ENCODE measurements at places on chromosomes 2 and 18.
A peak's percentile ranks its signal among the peaks of the same experiment; 100 is the strongest.

- DNase-seq: no peak
Measured at GRCh38 chr2:232420463-232421188, 14.0 kb downstream of the ALPG start.

GRCh38 chr2:219637842-219638185 is 10.4 kb downstream of the SLC4A3 start:
- no peak for DNase-seq

DNA sequence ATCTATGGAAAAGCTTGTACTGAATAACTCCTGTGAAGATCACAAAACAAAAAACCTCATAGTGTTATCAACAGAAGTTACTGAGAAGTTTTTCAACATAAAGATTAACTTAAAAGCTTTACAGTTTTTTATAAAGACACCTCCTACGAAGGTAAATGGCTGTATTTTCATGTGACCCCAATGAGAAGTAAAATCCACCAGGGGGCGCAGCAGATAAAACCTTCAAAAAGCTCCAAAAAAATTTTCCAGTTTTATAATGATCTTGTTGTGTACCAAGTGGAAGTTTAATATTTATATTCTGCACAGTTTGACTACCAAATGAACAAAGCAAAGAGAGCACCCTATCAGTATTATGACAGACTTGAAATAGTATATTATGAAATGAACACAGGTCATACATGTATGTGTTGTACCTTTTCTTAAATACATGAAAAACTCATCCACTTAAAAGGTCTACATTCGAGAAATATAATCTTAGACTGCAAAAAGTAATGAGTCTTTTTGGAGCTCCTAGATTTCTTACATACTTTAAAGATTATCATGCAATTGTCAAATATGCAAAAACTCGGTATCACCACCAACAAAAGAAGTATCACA is 38.5 kb downstream of the PNO1 start:
- peak; percentile 41 for DNase-seq

DNA sequence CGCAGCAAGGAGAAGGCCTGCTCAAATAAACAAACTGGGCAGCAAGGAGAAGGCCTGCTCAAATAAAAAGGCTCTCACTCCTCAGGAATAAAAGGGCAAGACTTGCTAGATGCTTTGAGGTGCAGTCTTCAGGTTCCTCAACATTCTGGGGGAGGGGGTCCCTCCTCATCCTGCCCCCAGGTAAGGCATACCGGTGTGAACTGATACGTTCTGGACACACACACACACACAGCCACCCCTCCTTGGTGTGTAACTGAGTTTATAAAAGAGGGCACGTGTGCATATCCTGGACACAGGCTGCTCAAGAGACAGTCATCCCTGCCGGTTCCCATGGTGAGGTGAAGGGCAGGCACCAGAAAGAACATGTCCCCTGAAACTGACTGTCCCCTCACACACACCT is 4.5 kb downstream of the TEX261 start:
- DNase-seq: no peak

- no peak for DNase-seq
Measured at GRCh38 chr18:57915248-57915647, 112.1 kb upstream of the ATP8B1 start.

GRCh38 chr2:63699549-63699839 is 110.7 kb downstream of the MDH1 start:
- no peak for DNase-seq

DNA sequence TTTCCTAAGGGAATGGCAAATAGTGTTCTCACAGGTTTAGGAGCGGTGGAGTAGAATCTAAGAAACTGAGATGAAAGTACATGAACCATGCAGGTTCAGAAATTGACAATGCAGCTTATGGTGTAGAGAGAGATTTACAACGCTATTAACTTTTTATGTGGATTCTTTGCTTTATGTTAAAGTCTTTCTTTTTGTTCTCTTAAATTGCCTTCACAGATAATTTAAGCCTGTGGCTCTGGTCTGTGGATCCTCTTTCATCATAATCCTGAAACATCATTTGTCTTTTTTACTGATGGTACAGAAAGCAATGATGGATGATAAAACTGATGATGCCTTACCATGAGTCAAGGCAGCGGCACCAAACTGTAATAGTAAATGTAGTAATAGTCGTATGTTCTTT is 30.3 kb downstream of the SOCS6 start:
- no peak for DNase-seq

- DNase-seq: peak; percentile 33
Measured at GRCh38 chr2:5673145-5674025, 18.8 kb upstream of the SOX11 start.

- DNase-seq: peak; percentile 61
Measured at GRCh38 chr18:61893309-61893970, 633 bp upstream of the RNF152 start.

- no peak for DNase-seq
Measured at GRCh38 chr2:97808816-97809215, 95.4 kb downstream of the ZAP70 start.

- no peak for DNase-seq
Measured at GRCh38 chr2:240465268-240465764, 29.9 kb downstream of the GPC1 start.

DNA sequence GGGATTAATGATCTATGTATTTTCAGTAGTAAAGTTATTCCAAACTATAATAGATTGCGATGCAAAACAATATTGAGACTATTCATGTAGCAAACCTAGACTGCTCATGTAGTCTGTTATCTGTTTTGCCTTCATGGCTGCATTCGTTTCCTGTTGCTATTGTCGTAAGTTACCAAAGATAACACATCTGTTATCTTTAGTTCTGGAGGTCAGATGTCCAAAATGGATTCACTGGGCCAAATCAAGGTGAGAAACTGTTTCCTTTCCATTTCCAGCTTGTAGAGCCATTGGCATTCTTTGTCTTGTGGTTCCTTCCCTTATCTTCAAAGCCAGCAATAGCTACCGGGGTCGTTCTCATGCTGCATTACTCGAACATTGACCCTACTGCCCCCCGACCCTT is 20.9 kb downstream of the ITGAV start:
- no peak for DNase-seq

DNA sequence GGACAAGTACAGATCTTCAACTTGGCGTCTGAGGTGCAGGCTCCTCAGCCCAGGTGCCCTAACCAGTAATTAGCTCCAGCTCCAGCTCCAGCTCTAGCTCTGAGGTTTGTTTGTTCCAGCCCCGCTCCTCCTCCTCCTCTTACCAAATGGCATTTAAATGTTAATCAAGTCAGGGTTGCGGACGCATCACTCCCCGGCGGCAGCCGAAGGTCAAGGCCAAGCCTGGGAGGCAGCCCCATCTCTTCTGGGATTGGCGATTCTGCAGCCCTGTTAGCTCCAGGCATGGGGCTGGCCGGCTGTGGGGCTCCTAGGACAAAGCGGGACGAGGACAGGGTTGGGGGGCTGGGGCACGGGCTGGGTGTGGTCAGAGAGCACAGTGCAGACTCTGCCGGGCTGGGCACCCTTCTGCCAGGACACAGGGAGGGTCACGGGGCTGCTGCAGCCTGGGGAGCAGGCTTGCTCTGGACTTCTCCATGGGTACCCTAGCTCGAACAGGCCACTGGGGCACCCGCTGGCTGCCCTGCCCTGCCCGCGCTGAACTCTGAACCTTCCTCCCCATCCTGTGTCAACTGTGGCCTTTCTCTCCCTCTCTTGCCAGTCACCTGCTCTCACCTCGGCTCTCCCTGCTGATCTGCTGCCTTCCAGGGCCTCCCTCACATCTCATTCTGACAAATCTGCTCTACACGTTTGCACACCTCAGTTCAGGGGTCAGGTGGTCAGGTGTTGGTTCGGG is 203.3 kb downstream of the CELF4 start:
- peak; percentile 60 for DNase-seq

- no peak for DNase-seq
Measured at GRCh38 chr18:58635891-58636290, 7.0 kb upstream of the ALPK2 start.

DNA sequence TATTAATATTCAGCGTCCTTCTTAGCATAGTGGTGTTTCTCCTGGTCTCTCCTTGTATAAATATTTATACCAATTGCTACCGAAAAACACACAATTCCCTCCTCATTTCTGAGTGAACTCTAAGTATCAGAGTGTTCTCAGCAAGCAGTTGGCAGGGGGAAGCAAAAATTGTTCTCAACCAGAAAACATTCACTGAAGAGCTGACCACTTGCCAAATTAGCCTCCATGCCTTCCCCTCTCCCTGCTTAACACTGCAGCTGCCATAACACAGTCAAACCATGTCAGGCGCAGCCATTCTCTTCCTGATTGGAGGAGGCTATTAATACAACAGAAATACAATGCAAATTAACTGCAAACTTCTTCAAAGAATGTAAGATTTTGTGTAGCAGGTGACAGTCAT is 105.0 kb downstream of the COL6A3 start:
- DNase-seq: no peak

GRCh38 chr2:180978903-180979748 is 1.3 kb upstream of the UBE2E3 start:
- DNase-seq: no peak

- no peak for DNase-seq
Measured at GRCh38 chr2:30786923-30787685, 20.1 kb downstream of the CAPN13 start.

DNA sequence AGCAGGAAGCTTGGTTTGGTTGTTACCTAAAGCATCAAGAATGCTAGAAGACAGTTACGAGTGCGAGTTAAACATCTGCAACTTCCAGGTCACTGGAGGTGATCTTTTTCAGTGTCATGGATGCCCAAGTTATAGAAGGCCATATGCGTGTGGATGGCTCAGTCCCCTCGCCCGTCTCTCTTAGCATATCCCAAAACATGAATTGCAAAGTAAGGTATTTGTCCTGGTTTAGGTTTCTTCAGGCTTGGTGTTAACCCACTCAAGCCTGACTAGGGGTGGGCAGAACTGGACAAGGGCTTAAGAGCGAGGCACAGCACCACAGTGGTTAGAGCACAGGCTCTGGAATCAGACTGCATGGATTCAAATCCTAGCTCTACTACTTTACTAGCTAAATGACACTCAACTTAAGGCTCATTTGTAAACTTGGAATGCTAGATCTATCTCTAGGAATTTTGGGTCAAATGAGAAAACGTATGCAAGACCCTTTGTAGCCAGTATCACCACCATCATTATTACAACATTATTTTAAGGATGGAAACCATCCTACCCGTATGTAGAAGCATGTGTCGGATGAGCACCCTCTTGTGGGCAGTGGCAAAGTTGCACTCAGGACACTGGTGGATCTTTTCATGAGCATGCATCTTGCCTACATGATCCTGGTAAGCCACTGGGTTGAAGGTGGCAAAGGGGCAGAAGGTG is 11.2 kb downstream of the ZNF142 start:
- peak; percentile 50 for DNase-seq

DNA sequence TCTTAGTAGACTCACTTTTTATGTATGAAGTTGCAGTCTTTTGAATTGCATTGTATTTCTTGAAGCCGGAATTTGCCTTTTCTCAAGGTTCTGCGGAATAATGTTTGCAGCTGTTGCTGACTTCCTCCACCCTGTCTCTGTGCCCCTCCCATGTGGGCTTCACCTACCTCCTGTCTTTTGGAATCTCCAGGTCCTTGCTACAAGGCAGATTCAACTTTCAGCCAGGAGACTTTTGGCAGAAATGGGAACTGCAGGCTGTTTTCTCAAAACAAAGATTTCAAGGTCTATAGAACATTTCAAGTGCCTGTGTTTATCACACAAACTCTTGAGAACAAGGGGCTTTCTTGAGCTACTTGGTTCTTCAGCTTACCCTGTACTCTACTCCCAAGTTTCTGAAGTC is 25.6 kb downstream of the ZNF236 start:
- DNase-seq: peak; percentile 8

GRCh38 chr2:139296672-139297209 is 516.6 kb upstream of the NXPH2 start:
- no peak for DNase-seq

DNA sequence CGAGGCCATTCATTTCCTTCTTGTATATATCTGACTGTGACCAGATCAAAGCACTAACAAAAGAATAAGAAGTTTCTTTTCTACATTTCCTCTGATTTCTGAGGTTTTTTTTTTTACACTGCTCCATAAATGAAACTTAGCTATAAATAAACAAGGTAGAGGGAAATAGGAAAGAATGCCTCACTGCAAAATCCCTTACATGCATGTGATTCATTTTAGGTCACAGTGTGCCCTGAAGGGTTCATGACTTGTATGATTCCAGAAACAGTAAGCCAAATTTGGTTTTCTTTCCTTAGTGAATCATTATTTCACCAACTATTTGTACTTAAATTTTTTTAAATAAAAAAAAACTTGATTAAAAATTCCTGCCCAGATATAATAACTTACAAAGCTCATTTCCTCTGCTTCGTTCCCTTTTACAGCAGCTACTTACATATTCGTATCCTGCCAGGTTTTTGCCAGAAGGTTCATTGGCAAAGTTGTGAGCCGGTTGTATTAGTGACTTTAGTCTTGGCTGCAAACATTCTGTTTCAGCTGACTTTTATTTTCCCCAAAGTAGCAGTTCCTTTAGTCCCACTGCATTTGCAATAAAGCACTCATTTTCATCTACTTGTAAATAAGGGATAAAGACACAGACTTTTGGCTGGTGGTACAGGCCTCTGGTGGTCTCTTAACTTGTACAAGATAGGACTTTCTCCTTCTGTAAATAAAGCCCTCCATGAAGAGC is 58.6 kb downstream of the LRP2 start:
- no peak for DNase-seq

- no peak for DNase-seq
Measured at GRCh38 chr2:106841886-106842645, 43.9 kb downstream of the ST6GAL2 start.

DNA sequence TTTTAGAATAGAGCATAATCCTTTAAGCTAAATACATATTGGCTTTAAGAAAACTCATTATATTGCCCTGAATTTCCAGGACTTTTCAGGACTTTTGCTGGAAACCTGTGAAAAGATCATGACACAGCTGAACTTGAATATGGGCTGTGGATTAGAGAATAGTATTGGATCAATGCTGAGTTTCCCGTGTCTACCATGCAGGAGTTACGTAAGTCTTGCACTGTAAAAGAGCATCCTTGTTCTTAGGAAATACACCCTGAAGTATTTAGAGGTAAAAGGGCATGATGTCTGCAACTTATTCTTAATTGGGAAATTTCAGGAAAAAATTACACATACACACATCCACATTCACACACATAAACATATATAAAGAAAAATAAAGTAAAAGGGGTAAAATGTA is 82.1 kb downstream of the ZFP36L2 start:
- DNase-seq: no peak

Data from SK-N-DZ (cell line).